Stimulated activated CD4-positive, alpha-beta T cell treated with anti-CD3 and anti-CD28 coated beads, Interleukin-1b, Interleukin-23, amount 100 ng/mL, for 1 hour (primary cell): ENCODE measurements at places on chromosomes 5 and 9.

DNA sequence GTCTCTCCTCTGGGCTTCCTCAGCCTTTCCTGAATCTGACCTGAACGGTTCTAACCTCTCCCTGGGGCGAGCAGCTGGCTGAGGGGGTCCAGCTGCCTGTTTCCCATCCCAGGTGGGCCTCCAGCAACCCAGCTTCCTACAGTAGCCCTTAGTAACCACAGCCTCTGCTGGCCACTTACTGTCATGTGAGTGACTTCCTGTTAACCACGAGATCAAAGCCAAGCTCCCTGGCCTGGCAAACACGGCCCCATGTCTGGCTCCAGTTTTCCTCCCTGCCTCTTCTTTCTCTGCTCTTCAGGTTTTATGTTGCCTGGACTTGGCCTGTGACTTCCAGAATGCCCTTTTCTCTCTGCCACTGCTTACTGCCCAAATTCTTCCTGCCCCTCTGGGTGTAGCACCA lies 47.2 kb upstream of the DAB2IP start:
- no peak for DNase-seq

GRCh38 chr9:133968966-133969617 lies 23.0 kb downstream of the VAV2 start:
- DNase-seq, result no peak

- DNase-seq, result no peak
Observed at GRCh38 chr5:95162231-95162992, 122.5 kb downstream of the MCTP1 start.

GRCh38 chr9:94805585-94805984 lies 79.1 kb downstream of the AOPEP start:
- no peak for DNase-seq

- DNase-seq, result no peak
Observed at GRCh38 chr5:79845448-79846197, 145.4 kb downstream of the MTX3 start.
